ENCODE measurements at places on chromosomes 1 and 21.

DNA sequence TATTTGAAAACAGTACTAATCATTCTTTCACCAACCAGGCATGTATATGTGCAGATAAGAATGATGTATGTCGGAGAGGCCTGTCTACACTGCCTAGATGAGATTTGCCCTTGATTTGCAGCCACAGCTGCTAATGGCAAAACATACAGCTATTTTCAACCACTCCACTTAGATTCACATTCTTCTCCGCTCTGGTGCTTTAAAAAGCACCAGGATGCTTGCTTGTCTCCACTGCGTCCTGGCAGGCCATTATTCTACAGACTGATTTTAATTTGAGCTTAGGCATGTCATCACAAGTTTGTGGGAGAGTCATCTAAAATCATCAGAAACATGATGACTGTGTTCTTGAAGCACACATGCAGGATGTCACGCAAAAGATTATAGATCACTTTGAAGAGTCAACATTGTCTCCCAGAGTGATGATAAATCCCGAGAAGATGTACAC lies 119.0 kb upstream of the NRIP1 start:
- DNase-seq: no peak

DNA sequence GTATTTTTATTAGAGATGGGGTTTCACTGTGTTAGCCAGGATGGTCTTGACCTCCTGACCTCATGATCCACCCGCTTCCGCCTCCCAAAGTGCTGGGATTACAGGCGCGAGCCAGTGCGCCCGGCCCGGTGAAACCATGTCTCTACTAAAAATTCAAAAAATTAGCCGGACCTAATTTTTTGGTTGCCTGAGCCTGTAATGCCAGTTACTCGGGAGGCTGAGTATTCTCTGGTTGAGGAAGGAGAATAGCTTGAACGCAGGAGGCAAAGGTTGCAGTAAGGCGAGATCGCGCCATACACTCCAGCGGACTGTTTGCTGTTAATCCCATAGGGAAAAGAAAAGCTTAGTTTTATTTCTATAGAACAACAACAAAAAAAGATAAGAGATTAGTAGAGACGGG lies 29.9 kb upstream of the HJV start:
- no peak for DNase-seq

GRCh38 chr1:94401206-94401605 lies 17.0 kb upstream of the ABCD3 start:
- DNase-seq: no peak

GRCh38 chr1:18960409-18960808 lies 3.9 kb upstream of the IFFO2 start:
- peak; percentile 20 for DNase-seq

- DNase-seq: no peak
These were observed 76.9 kb upstream of the LYST start for GRCh38 chr1:235943581-235944114.

DNA sequence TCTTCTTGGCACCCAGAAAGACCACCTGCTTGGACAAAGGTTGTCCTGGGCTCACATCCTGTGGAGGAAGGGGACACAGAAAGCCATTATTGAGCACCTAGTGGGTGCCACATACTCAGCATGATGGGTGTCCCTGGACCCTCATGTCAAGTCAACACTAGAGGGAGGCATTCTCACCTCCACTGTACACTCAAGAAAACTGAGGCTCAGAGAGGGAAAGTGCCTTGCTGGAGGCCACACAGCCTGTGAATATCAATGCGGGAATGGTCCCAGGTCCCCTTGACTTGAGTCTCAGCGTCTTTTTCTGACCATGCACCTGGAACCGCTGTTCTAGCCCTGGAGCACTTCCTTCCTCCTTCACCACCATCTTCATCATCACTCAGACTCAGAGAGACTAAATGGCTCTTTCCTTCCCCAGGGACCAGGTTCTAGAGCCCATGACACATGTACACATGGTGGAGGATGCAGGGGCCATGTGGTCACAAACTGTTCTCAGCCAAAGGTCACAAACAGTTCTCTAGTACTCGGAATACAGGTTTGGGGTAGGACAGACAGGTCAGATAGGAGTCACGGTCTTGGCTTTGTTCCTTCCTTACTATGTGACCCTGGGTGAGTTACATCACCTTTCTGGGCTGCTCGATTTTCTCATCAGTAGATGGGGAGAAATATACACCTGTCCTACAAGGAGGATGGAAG lies 89.2 kb upstream of the WNT4 start:
- DNase-seq: no peak

DNA sequence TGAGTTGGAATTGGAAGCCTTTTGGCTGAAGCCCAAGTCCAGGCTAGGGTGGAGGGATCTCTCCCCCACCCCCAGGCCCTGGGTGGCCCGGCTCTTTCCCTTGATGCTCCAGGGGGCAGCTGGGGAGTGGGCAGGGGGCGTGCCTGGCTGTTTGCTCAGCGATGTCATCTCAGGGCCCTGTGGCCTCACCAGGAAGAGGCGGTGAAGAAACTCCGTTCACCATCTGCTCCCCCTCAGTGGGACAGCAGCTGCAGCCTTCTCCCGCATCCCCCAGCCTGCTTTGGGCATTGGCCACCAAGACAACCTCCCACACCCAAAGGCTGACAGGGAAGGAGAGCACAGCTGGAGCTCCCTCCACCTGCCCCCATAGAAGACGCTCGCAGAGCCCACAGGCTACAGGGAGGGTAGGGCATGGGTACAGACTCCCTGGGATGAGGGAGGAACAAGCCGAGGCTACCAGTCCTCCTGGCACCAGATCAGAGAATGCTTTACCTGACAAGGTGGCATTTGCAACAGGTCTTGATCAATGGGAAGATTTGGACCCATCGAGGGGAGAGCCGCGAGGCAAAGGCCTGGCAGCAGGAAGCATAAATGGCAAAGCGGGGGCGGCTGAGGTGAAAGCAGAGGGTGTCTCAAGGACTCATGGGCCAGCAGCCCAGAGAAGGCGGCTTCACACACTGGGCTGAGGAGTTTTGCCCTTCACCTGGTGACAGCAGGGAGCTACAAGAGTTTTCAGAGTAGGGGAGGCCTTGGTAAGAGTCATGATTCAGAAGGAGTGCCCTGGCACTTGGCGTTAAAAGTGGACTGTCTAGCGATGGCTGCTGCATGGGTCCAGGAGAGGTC lies 6.5 kb upstream of the GUCA2A start:
- no peak for DNase-seq

- DNase-seq: no peak
These were observed 29.1 kb downstream of the EIF2D start for GRCh38 chr1:206582971-206583706.

DNA sequence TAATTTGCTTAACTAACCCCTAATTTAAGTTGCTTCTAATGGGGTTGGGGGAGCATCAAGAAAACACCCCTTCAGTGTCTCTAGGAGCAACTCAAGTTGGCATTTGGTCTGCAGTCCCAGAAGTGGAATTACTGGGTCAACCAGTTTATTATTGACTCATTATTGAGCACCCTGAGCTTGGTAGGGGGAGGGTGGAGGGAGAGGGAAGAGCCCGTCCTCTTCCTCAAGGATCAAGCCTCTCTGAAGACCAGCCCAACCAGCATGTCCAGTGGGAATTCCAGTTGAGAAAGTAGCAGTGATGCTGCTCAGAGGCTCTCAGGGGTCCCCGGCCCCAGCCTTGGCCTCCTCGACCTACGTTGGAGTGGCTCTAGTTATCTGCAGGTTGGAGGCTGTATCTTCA lies 2.1 kb upstream of the PLA2G2F start:
- DNase-seq: peak; percentile 15

- no peak for DNase-seq
These were observed 29.9 kb downstream of the FUBP1 start for GRCh38 chr1:77948841-77949424.

GRCh38 chr1:173161510-173162221 lies 45.5 kb downstream of the TNFSF4 start:
- DNase-seq: no peak

GRCh38 chr1:169892927-169893644 lies 610 bp downstream of the SCYL3 start:
- DNase-seq: peak; percentile 73

GRCh38 chr1:80917225-80917624 lies 883.5 kb upstream of the ADGRL2 start:
- DNase-seq: no peak

- no peak for DNase-seq
These were observed 100.9 kb downstream of the ARHGEF10L start for GRCh38 chr1:17640393-17640792.

- no peak for DNase-seq
These were observed 549 bp downstream of the MSH4 start for GRCh38 chr1:75797273-75797588.

DNA sequence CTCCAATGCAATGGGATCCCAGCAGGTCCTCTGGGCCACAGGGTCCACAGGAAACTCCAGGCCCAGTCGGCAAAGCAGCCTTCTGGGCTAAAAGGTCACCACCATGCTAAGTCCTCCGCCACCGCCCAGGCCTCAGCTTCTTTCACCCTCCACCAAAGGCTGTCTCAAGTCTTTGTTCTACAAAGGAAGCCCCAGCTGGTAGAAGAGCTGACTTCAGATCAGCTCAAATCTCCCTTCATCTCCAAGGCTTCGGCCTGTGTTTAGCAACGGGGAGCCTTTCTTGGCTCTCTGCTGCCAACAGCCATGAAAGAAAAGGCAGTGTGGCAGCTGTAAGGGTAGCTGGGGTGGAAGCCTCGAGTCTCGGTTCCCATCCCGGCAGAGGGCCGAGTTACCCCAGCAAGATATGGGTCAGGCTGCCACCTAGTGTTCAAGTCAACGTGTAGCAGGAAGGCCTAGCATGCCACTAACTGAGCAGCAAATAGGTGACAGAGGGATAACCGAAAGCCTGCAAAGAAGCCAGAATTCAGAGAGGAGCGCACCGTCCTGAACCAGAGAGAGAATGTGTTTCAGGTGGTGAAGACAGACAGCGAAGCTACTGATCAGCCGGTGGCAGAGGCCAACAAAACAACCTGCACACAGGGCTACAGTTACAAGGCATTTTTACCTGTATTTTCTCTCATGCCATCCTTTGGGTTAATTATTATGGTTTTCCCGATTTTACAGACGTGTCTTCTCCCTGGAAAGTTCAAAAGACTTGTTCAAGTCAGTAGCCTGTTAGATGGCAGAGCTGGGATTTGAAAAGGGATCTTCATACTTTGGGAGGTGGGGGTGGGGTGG lies 26.8 kb upstream of the CRNN start:
- peak; percentile 68 for DNase-seq

- DNase-seq: no peak
These were observed 27.6 kb downstream of the C1orf216 start for GRCh38 chr1:35691080-35691479.

GRCh38 chr21:38534591-38534990 lies 36.3 kb upstream of the ERG start:
- no peak for DNase-seq

DNA sequence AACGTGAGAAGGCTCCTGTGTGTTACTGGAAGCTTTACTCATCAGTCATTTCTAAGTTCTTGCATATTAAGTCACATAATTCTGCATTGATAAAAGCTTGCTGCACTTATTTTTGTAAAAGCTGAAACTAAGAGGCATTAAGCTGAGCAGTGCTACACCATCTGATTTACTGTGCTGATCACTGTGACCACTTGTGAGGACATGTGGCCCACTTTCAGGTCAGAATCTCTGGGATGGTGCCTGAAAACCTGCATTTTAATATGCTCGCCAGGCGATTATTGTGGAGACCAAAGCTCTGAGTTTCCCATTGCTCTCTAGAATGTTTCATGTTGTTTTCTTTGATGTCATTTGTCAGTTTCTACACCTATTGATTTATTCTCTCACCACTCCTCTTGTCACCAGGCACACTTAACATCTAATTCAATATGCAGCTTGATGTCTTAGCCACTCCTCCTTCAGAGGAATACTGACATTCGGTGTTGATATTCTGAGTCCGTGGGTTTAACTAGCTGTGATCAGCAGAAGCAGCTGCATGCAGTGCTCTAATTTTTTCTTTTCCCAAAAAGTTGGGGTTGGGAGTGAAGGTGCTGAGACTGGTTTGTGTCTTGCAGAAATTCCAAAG lies 85.3 kb downstream of the RAVER2 start:
- no peak for DNase-seq

GRCh38 chr1:213131851-213132655 lies 81.0 kb downstream of the RPS6KC1 start:
- no peak for DNase-seq

- no peak for DNase-seq
These were observed 85.5 kb downstream of the PGBD5 start for GRCh38 chr1:230340526-230341161.

DNA sequence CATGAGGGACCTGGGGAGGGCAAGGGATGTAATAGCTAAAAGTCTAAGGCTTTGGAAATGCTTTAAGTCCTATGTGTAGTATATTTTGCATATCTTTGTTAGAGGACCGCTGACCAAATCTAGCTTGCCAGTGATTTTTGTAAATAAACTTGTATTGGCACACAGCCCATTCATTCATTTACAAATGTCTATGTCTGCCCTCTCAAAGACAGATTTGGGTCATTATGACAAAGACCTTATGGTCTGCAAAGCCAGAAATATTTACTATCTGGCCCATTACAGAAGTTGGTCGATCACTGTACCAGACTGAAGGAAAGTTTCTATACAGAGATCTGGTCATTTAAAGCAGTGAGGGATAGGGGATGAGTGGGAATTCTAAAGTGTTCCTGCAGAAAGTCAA lies 120.1 kb upstream of the RAVER2 start:
- DNase-seq: no peak

DNA sequence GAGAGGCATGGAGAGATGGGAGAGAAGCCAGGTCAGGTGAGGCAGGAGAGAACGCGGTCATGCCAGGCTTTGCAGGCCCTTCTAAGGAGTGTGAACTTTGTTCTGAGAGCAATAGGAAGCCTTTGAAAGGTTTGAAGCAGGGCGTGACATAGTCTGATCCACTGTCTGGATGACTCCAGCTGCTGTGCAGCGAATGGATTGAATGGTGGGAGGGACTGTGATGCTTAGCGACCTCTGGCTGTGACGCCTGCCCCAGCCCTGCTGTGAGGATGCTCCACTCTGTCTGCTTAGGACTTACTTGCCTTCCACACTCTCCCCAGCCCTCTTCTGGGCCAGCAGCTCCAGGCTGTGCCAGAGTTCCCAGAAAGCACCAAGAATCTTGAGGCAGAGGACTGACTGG lies 41.8 kb upstream of the POU3F1 start:
- no peak for DNase-seq

DNA sequence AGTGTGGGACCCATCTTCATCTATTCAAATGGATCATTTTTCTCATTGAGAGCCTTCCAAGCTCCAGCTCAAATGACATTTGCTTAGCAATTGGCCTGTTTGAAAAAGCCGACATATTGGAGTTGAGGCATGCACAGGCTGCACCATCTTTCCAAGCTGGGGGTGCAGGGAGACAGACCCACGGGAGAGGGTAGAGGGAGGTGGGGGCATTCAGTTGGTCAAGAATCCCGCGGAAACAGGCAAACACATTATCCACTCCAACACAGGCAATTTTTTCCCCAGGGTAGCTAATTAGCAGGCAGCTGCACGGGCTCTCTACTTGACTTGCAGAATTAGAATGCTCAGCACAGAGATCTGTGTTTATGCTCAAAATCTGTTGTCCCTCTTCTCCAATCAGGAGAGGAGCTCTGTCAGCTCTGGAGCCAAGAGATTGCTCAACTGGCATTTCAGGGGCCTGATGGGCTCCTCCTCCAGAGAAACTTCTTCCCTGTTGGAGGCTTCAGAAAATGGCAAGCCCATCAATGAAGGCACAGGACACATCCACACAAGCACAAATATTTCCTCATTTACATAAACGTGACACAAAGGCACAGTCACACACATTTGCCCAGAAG lies 267.8 kb downstream of the FOXD2 start:
- DNase-seq: no peak

GRCh38 chr1:228109962-228110488 lies 926 bp upstream of the MRPL55 start:
- DNase-seq: no peak

- peak; percentile 82 for DNase-seq
These were observed 1.8 kb upstream of the FABP3 start for GRCh38 chr1:31374511-31375196.

GRCh38 chr1:197737916-197738315 lies 37.4 kb downstream of the DENND1B start:
- DNase-seq: no peak
